NK-92 treated with Interleukin-12 subunit alpha and Interleukin-12 subunit beta, amount 100 ng/mL, for 24 hours (cell line): ENCODE measurements at places on chromosomes 3 and 15.
A peak's percentile ranks its signal among the peaks of the same experiment; 100 is the strongest.

DNA sequence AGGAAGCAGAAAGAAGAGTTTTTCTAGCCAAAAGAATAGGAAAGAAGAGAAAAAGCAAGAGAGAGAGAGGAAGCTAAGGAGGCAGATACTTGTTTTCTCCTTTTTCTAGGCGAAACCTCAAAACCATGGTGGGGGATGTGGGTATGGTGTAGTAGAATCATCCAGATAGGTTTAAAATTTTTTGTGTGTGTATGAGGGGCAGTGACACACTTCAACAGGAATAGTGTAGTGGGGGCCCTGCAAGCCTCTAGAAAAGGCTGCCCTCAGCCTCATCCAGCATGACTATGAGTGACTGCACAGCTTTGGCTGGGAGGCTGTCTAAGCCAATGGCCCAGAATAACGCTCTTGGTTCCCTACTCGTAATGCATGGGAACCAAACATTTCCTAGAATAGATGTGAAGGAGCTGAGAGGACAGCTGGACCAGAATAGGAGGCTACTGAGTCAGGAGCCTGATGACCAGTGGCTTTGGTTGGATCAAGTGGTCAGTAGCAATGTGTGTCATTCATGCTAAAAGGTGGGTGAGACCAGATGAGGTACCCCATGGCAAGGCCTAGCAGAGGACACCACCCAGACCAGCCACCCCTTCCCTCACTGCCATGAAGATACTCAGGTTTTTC, 24.4 kb downstream of the MOBP start:
- no peak for DNase-seq

DNA sequence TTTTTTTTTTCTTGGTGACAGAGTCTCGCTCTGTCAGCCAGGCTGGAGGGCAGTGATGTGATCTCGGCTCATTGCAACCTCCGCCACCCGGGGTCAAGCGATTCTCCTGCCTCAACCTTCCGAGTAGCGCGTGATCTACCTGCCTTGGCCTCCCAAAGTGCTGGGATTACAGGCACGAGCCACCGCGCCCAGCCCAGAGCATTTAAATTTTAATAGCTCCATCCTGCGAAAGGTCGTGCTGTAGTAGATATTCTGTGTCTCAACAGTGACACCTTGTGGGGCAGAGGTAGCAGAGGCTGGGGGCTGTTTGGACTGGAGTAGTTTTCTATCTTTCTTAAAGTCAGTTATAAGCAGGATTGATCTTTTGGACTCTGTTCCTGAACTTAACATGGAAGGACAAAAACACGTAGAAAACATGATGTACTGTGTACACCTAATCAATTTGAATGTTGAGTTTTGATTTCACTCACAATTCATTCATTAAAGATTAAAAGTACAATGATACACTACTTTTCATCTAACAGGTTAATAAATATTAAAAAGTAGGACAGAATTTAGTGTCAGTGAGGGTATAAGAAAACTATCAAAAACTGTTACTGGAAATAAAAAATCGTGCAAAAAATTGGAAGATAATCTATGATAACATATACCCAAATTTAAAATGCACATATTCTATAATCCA, 11.0 kb upstream of the PDCD6IP start:
- DNase-seq = peak; percentile 8

GRCh38 chr3:116199063-116199462, 246.2 kb downstream of the LSAMP start:
- DNase-seq = no peak

DNA sequence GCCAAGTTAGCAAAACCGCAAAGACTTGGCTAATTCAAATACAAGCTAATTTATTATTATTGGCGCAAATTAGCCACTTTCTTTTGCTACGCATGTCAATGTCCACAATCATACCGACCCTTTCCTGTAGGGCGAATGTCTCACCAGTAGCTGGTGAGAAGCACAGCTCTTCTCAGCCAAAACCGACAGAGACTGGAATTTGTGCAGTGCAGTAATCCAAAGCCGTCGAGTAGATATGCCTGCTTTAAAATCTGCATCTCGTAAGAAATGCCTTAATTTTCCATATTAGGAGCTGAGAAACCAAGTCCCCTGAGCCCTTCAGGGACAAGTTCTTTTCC, 614 bp upstream of the MINDY2 start:
- DNase-seq = no peak

- DNase-seq = no peak
Observed at GRCh38 chr15:47334805-47335535, 382.3 kb upstream of the SEMA6D start.

DNA sequence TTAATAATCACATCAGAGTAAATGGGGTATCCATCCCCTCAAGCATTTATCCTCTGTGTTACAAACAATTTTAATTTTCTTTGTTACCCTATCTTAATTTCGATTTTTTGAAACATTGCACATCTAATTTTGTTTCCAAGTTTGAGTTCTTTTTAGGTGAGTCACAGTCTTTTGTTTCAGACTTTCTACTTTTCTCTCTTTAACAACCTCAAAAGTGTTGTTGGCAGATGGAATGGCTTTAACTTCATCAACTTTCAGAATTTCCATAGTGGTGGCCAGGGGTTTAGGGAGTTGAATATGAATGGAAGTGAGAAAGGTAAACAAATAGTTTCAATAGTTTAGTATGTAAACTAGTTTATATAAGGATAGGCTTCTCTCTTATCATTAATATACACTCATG, 223.0 kb upstream of the MLF1 start:
- no peak for DNase-seq
